Cortex of kidney (tissue), 1 donor: ENCODE measurements at places on chromosomes 7 and 10.

DNA sequence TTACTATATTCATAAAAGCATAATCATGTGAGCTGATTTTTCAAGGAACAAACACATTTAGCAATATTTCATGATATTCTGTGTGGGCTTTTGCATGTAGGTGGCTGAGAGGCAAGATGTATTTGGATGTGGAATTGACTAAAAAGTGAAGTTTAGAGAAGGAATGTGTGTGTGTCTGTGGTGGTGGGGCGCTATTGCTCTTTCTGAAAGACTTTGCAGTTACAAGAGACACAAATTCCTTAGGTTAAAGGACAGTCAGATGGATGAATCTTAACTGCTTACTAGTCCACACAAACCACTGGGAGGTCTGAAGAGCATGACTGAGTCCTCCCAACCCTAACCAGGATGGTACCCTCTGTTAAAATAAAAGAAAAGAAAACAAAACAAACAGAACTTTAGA is 200.1 kb downstream of the SDHAF3 start:
- DNase-seq = no peak

DNA sequence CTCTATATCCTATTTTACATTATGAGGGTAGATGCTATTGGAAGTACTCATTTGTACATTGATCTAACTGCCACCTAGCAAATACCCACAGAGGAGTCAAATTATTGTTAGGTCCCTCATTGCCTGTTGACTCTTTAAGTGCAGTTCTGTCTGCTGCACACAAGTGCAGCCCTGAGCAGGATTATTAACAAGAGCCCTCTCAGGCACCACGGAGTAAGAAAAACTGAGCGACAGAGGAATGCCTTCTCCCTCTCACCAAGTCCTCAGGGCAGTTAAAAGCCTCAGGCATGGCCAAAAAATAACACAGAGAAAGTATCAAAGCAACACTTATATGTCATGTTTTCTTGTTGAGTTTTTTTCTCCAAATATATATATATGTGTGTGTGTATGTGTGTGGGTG is 340.0 kb upstream of the NRG3 start:
- DNase-seq = no peak

DNA sequence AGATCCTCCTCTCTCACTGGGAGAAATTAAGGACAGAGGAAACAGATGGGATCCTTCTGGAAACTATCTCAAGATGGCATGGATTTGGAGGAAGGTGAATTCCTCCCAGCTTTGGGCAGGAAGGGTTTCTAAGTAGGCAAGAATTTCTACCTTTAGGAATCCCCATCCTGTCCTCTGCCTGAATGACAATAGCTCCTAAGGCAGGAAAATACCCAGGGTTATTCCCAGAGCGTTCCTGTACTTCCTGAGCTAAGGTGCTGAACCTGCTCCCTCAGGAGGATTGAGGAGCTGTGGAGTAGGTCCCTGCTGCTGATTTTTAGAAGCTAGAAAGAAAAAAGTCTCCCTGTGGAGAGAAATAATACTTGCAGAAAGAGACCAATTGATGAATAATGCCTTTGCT is 568 bp downstream of the MGAM2 start:
- DNase-seq = no peak

GRCh38 chr7:2517026-2517425 is 2.5 kb upstream of the LFNG start:
- no peak for DNase-seq

DNA sequence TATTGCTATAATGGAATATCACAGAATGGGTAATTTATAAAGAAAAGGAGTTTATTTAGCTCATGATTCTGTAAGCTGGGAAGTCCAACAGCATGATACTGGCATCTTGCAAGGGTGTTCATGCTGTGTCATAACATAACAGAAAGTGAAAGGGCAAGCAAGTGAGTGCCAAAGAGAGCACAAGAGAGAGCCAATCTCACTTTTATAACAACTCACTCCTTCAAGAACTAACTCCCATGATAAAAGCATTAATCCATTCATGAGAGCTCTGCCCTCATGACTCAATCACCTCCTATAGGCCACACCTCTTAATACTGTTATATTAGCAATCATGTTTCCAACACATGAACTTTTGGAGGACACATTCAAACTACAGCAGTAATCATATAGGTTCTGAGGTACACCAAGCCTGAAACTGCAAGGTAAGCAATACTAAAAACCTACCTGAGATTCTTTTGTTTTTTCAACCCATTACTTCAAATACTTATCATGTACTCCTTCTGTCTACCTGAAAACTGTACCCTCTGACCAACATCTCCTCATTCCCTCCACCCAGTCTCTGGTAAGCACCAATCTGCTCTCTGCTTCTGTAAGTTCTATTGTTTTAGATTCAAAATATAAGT is 219.7 kb downstream of the MTERF1 start:
- no peak for DNase-seq

DNA sequence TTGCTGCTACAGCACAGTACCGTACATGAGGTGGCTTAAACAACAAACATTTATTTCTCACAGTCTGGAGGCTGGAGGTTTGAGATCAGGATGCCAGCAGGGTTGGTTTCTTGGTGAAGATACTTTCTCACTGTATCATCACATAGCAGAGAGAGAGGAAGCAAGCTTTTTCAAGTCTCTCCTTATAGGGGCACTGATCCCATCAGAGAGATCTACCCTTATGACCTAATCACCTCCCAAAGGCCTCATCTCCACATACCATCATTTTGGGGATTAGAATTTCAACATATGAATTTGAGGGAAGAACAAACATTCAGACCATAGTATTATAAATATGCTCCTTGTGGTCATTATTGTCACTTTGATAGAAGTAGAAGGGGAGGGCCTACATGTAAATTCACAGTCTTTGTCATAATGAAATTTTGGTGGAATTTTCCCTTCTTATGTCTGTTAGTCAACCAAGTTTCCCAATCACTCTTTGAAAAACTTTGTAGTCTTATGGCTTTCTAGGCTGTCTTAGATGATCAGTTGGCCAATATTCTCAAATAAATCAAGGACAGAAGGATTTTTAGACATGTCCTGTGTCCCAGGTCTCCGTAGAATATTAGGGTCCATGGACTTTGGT is 606.2 kb downstream of the LRMDA start:
- no peak for DNase-seq

DNA sequence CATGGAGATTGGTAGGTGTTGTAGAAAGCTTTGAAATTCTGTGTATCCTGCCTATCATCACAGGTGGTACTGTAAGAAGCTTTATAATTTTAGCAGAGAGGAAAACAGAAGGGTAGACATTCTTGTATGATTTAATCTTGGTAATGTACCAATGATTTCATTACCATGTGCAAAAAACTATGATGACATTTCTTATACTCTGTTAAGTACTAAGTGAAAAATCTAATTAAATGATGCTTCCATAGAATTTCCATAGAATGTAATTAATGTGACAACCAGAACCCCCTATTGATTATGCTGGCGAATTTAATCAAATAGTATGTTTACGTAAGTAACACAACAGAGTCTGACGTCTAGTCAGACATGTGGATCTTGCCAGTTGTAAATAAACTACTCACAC is 16.0 kb upstream of the RHOBTB1 start:
- no peak for DNase-seq
